ENCODE measurements at places on chromosomes 7 and 10. TPM values are rescaled to one million over a fixed set of nuclear protein-coding genes. Genes with fewer than 3 reads are reported as not detected.

CFAP69 gene
- total RNA-seq = 0.30 TPM

PDAP1 gene
- 102 TPM for total RNA-seq

DNAH11 gene
- total RNA-seq = under 0.01 TPM

MMD2 gene
- total RNA-seq = not detected
